Activated naive CD4-positive, alpha-beta T cell treated with anti-CD3 and anti-CD28 coated beads, Interleukin-2, amount 50 U/mL, for 72 hours (primary cell): ENCODE measurements at places on chromosomes 2 and 18. TPM values are rescaled to one million over a fixed set of nuclear protein-coding genes. Genes with fewer than 3 reads are reported as not detected.

DNA sequence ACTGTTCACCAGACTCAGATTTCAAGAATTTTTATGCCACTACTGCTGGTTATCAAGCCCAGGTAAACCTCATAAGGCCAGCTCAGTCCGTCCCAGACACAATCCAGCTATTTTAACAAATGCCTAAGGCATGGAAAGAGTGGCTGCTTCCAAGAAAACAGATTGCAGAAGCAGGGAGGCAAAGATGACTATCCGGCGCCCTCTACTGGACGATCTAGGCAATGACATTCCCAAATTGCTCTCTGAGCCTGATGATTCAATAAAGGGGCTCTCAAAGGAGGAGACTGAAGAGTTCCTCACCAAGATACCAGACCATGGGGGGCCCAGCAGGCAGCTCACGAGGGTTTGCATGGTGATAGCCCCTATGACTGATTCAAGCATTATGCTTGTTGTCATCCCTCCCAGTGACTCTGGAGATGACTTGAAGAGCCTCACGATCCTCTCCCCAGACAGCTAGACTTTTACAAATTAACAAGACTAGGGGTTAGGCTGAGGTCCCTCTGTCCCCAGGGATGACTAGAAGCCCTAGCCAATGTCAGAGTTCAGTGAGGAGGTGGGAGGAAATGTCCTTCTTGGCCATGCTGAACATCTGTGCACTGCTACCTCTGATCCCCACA lies 25.0 kb downstream of the SERPINB8 start:
- peak; percentile 44 for DNase-seq

GRCh38 chr2:198186257-198186656 lies 381.9 kb downstream of the PLCL1 start:
- no peak for DNase-seq

DNA sequence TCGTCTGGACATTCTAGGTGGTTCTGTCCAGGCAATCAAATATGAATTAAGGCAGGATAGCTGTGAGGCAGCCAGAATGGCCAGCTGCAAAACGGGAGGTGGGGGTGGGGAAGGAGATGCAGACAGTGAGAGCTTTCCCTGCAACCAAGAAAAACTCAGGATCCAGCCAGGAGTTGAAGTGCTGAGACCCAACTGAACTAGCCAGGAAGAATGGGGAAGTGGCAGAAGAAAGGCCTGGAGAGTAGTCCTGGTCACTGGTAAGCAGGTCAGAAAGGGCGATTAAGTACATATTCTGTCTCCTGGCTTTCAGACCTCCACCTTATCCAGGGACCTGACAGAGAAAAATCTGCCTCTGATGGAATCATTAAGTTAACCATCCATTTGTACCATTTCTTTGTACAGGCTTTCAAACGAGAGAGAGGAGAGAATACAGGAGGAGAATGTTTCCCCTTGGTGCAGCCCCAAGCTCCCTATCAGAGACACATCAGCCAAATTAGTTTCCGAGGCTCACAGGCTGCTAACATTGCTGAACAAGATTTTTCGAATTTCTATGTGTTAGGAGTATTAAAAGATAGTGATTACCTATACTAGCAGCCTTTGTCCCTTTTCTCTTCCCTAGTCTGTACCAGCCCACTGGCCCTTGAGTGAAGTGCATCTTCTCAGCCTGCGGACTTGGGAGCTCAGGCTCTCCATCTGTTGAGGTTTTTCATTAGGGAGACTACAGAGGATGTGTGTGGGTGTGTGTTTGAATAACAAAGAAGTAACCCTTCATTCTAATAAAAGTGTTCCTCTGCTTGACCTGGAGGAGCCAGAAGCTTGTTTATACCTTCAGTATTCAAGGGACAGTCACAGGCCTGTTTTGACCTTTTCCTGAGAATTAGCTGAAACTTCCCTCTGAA lies 12.5 kb upstream of the HOXD1 start:
- no peak for DNase-seq

Gene TMEM200C
- not detected for total RNA-seq

DNA sequence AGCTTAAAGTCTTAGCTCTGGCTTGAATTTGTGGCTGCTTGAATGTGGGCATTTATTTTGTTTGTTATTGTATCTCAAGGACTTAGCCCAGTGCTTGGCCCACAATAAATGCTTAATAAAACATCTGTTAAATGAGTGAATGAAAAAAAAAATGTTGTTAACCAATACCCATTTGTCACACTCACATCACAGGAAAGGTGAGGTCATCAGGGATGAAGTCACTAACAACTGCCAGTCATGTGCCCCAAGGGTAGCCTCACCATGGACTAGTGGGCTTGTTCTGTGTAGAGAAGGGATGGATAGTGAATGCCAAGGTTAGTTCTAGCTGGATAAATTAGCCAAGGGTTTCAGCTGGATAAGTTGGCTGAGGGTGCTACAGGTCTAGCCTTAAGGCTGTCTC lies 3.0 kb downstream of the NRBP1 start:
- DNase-seq, result no peak

- DNase-seq, result no peak
These were observed 14.0 kb downstream of the KIF5C start for GRCh38 chr2:148888986-148889385.

DNA sequence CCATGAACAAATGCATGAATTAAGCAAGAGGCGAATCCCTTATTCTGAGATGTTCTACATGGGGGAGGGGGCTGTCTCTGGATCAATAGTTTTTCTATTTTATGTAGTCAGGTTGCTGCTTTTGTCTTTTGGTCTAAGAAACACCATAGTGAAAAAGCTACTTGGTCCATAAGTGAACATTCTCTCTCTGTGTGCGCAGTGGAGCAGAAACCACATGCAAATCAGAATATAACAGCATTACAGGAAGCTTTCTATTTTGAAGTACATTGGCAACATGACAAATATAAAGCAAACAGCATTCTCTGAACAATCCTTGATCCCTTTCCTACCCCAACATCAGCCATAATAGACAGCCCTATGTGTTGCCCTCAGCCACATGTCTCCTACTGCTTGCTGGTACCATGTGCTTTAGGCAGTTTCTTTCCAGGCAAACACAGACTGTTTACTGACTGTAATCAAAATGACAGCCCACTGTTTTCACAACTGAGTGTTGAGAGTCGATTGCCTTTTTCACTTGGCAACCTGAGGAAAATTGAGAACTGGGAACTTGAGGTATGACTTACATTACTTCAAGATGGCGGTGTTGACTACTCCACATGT lies 10.6 kb downstream of the SCN3A start:
- no peak for DNase-seq

GRCh38 chr18:76315722-76316230 lies 179.3 kb downstream of the ZNF516 start:
- DNase-seq, result no peak

DNA sequence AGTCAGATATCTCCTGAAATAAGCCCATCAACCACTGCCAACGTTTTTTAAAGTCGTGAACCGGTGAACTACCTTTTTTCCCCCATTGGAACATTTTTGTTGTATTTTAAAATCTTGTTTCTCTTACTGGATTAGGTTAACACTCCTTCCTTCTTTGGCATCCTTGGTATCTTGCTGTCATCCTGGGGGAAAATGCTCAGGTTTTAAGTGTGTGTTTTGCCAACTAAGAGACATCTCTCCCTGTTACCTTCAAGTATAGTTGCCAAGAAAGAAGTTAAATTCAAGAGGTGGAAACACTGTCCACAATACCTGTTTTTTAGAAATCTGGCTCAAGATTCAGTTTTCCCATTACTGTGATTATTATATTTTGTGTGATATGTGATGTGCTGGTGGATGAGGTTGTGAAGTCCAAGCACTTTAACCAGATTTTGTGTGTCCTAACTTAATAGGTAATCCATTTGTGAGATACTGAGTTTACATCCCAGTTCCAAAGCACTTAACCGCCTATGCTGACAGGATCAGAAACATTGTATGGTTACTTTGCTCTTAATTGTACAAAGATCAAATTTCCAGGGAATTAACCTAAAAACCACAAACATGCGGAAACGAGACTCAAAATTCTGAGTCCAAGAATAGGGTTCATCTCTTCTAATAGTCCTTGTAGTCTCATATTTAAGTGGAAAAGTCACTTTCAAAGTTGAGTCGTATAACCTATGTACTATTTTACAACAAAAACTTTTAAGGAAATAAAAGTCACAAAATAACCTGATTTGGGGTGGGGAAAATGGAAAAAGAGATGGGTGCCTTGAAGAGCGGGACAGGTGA lies 1.3 kb upstream of the SP3 start:
- DNase-seq, result no peak

GRCh38 chr2:36967236-36967876 lies 1.0 kb upstream of the STRN start:
- DNase-seq, result no peak

GRCh38 chr2:183243758-183244157 lies 119.5 kb downstream of the NUP35 start:
- no peak for DNase-seq

DNA sequence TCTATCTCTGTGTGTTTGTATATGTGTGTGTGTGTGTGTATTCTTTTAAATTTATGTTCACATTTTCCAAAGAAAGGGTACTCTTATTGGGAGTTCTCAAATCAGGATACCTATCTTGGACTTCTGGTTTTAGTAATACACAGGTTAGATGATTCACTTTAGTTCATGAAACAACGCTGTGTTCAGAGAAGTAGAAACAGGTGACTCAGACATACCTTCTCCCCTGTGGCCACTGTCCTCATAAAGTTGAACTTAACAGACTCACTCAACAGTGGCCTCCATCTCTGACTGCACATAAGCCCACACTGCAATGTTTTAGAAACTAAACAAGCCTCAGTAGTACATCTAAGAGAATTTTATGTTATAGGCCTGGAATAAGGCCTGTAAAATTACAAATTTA lies 566.6 kb upstream of the VRK2 start:
- DNase-seq, result no peak

GRCh38 chr2:159262226-159262625 lies 24.3 kb downstream of the WDSUB1 start:
- DNase-seq, result no peak

Gene NEB
- 0.31 TPM for total RNA-seq

DNA sequence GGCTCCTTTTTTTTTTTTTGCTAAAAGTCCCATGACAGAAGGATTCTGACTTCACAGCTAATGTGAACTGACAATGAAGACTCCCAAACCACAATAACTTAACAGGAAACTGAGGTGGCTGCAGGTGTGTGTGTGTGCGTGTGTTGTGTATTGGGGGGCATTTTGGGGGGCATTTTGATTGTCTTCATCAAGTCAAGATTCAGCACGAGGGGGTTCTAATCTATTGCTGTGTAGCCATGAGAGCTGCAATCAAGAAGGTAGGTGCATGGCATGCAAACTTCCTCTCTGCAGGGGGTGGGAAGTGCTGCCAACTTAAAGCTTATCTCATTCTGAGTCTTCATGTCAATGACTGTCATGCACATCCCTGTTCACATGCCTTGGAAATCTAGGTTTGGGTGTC lies 25.2 kb downstream of the SPRED2 start:
- DNase-seq, result no peak
